ENCODE measurements at places on chromosomes 7 and 10.

DNA sequence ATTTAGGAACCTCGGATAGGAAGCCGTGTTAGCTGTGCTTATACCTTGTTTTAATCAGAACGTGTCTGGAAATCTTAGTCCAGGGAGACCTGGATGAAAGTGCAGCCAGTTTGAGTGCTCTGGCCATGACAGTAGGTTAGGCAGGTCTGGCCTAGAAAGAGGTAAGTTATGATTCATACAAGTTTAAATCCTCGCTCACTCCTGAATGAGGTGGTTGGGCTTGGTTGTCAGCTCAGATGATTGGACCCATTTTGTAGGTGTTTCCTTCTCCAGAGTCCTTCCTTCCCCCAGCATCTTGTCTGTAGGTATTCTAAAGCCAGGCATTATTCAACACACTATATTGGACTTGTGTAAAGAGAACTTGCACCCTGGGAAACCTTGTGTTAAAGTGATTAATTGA lies 561.9 kb upstream of the GALNT17 start:
- no peak for DNase-seq

DNA sequence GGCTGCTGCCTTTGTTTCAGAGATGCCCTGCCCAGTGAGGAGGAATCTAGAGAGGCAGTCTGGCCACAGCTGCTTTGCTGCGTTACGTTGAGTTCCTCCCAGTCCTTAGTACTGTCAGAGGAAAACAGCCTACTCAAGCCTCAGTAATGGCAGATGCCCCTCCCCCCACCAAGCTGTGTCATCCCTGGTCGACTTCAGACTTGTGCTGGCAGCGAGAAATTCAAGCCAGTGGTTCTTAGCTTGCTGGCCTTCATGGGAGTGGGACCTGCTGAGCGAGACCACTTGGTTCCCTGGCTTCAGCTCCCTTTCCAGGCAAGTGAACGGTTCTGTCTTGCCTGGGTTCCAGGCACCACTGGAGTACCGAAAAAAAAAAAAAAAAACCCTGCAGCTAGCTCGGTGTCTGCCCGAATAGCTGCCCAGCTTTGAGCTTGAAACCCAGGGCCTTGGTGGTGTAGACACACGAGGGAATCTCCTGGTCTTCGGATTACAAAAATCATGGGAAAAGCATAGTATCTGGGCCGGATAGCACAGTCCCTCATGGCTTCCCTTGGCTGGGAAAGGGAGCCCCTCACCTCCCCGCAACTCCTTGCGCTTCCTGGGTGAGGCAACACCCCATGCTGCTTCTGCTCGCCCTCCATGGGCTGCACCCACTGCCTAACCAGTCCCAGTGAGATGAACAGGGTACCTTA lies 9.1 kb downstream of the SDHAF3 start:
- no peak for DNase-seq

DNA sequence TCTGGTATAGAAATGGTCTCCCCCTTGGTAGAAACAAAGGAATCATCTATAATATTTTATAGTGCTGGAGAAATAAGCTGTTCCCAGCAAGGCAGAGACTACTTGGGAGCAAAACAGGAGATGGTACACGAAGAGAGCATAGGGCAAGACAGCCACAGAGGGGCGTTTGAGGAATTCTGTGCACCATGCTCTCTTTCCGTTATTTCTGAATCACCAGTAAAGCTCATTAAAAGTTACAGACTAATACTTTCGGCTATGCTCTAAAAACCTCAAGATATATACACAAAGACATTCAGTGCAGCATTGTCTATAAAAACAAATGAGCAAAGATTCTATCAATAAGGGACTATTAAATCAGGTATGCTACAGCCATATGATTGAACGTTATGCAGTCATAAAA lies 68.5 kb upstream of the FHIP2A start:
- DNase-seq: no peak

DNA sequence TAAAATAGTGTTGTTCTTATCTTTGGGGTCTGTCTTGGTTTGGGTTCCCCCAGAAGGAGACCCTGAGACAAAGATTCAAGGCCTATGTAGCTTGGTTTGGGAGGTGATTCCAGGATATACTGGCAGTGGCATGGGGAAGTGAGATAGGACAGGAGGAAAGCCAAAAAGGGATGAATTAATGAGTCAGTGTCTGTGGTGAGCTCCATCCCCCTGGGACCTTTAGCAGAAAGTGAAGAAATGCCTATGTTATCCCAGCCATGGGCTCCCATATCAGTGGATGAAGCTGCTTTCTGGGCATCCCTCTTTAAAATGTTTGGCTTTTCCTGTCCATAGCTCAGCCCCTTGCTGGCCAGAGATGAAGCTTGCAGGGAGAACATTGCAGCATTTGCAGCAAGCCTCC lies 217.0 kb upstream of the CTBP2 start:
- no peak for DNase-seq

DNA sequence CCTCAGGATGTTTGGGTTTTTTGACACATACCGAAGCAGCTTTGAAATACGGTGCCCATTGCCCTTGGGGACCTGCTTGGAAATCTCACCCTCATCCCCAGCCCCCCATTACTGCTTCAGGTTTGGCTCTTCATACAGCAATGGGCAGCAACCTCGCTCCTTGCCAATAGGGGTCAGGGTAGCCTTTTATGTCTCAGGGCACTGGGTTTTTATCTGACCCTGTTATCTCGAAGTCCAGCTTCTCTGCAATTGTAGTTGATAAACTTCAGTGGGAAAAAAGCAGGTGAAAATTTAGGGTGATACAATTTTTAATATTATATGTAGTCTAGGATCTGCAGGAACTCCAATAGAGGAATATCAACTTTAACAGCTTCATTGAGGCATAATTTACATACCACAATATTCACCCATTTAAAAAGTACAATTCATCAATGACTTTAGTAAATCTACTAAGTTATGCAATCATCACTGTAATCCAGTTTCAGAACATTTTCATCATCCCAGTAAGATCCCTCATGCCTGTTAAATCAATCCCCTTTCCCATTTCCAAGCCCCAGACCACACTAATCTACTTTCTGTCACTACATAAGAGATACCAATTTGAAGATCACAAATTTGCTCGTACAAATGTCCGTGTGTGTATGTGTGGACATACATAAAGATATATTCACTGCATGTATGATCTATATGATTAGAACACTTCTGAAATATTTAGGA lies 386.2 kb downstream of the KCNMA1 start:
- no peak for DNase-seq

DNA sequence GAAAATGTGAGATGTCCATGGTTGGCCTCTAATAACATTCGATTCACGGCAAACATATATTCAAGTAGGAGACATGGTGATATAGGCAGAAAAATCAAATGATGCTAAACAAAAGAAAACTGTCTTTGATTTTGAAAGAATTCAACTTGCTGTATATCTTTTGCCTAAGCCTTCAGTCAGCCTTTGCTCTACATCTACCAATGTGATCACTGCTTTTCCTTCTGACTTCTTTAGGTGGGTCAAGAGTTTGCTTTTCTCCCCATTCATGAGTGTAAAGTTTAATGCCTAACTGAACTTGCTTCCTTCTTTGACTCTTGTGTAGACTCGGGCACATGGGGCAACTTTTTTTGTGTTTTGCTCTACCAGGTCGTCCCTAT lies 417 bp upstream of the HIF1AN start:
- no peak for DNase-seq

DNA sequence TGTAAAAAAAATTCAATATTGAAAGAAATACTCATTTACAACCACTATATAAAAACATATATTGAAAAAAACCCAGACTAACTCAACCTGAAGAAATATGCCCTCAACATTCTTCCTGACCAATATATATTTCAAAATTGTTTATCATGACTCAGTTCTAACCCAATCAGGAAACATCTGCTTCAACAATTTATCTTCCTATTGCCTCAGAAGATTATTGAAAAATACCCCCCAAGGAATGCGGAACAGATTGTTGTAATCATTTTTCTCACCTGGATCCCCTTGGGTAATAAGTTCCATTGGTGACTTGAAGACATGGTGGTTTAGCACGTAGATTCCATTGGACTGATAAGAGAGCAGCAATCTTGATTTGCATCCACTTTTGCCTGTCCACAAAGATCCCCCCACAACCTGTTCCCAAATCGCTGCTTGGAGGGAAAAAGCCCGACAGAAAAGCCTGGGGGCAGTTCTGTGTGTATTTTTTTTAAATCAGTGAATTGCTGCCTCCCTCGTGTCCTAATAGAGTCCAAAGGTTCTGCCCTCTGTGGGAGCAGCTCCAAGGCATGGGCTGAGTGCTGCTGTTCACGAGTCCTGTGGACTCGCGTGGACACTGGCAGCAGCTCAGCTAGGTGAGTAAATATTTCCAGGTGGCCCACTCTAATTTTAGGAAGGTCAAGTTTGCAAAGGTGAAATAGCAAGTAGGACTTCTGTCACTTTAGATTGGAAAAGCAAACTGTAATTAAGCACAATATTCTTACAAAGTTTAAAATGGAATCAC lies 5.9 kb upstream of the INHBA start:
- DNase-seq: no peak

DNA sequence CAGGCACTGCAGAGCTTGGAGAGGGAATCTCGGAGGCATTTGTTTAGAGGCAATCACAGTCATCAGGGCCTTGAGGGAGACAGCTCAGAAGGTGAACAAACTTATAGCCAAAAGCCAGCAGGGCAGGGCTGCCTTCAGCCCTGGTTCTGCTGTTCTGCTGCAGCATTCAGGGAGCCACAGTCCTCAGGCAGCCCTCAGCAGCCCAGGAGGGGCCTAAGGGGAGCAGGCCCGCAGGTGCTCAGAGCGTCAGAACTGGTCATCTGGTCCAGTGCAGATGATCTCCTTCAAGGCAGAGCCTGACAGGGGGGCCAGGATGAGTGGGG lies 84.7 kb downstream of the ARHGAP22 start:
- DNase-seq: no peak

GRCh38 chr7:91294639-91295220 lies 30.5 kb downstream of the FZD1 start:
- no peak for DNase-seq

GRCh38 chr10:11866199-11866925 lies 43.2 kb downstream of the PROSER2 start:
- DNase-seq: no peak

GRCh38 chr7:100785878-100786277 lies 41.4 kb downstream of the EPHB4 start:
- DNase-seq: no peak

DNA sequence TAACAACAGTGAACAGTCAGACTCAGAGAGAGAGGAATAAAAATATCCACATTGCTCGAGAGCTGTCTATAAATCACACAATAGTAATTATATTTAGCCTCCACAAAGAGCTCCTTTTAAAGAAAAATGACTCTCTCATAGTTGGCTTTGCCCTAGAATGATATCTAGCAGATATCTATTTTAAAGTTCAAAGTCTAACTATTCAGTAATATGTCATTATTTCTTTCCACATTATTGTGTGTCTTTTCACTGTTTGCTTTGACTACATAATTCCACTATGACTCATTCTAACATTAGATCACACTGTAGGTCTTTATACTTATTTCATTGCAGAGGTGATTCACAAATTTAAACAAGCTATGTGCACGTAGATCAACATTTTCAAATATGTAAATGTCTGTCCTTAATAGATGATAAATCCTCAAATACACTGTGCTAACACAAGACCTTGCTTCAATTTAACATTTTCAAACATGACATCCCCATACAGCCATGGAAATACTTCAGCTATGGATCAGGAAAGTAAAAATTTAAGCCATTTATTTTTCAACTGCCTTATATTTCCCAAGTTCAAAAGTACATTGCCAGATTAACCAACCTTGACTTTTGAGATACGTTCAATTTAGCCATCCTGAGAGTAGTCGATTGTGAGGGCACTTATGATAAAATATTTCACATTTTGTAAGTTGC lies 99.9 kb upstream of the AKR1E2 start:
- peak; percentile 55 for DNase-seq

DNA sequence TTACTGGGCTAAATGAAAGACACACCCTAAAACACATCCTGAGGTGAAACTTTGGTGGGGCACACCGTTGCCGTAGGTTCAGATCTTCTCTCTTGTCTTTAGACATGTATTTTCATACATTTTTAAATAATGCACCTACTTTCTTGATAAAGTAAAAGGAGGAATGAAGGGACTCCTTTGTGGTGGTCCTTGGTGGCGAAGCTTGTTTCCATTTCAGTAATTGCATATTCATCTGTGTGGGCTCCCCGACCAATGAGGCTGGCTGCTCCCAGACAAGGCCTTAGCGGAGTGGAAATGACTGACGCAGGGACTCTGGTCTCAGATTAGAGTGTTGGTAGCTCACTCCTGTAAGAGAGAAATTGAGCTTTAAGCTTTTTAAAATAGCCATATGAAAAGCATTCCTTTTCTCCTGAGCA lies 815 bp downstream of the CCSER2 start:
- DNase-seq: no peak

DNA sequence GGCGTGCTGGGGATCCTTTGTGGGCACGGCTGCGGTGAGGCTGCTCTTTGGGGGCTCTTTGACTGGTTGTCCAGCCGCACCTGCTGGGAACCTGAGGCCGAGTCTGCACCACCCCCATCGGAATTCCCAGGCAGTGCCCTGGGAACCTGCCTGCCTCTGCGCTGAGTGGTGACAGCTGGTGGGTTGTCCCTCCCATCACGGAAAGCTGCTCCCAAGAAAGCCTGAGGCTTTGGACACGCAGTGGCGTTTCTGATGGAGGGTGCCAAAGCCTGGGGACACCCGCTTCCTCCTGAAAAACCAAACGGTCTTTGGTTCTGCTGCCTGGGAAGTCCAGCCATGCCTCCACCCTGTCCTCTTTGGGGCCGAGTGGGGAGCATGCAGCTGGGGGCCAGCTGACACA lies 21.4 kb upstream of the SHH start:
- DNase-seq: no peak

- DNase-seq: no peak
Observed at GRCh38 chr7:134710511-134710853, 63.8 kb downstream of the BPGM start.

DNA sequence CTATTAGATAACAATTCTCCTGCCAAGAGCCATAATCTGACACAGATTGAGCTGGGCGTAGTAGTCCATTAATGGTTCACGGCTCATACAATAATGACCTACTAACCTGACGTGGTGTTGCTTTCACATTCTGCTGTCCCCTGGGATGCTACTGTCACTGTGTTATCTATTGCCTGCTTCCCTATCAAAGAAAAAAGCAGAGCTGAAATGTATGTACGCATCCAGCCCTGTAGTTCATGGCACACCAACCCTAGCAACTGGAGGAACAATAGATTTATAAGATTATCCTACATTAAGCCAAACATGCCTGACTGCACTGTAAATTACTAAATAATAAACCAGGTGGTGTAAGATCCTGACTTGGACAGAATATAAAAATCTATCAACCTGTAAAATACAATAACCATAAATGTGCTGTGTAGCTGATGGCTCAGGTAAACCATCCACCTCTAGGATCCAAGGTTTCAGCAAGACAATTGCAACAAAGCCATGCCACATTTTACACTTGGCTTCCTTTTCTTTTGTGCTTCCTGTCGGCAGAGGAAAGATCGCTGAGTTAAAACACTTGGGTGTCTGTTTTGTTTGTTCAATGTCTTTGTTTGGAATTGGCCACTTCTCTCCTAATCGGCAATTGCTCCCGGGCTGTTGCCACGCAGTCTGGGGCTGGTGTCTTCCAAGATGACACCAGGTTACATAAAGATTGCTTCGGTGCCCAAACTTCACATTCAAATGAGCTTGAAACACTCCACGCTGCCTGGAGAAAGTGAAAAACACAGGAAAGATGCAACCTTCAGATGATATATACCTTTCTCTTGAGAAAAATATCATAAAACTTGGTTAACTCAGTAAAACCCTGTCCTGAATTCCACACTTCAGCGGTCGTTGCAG lies 143.9 kb upstream of the MGMT start:
- no peak for DNase-seq
